Stimulated activated CD8-positive, alpha-beta memory T cell treated with anti-CD3 and anti-CD28 coated beads, Interleukin-4, amount 100 ng/mL, for 24 hours (primary cell): ENCODE measurements at places on chromosomes 12 and 14.

GRCh38 chr12:109162551-109162950, 46.2 kb downstream of the ACACB start:
- no peak for DNase-seq

DNA sequence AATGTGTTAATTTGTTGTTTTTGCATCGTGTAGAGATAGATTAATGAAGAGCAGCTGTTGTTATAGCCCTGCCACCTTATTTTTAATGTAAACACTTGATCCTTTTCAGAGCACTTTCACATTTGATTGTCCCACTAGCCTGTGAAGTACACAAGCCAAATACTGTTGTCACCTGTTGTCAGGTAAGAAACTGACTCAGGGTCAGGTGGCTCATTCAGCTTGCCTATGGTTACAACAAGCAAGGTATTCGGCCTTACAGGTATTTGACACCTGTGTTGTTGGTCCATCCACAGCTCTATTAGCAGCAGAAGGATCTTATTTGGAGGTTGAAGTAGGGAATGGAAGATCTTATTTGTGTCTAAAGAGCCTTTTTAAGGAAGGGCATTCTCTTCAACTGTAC, 108.9 kb downstream of the GPR135 start:
- no peak for DNase-seq

- no peak for DNase-seq
These were observed 76.0 kb downstream of the VCPKMT start for GRCh38 chr14:50040401-50040775.

- no peak for DNase-seq
These were observed 1036.4 kb upstream of the FOXG1 start for GRCh38 chr14:27730204-27730603.

GRCh38 chr12:72622556-72622955, 350.4 kb downstream of the TRHDE start:
- no peak for DNase-seq

DNA sequence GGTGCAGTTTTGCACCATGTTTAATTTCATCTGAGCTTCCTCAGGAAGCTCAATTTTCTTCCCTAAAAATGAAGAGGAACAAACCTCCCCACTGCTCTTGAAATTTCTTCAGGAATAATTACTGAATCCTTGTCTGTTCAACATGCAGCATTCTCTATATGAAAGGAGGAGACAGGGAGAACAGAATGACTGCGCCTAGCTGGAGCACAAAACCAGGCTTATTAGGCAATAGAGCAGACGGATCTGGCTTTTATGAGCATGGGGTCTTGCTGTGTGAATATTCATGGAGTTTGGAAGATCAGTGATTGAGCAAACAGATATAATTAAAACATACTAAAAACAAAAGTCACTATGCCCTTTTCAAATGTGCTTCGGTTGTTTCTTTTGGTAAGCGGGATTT, 148.1 kb downstream of the SUDS3 start:
- DNase-seq: no peak

DNA sequence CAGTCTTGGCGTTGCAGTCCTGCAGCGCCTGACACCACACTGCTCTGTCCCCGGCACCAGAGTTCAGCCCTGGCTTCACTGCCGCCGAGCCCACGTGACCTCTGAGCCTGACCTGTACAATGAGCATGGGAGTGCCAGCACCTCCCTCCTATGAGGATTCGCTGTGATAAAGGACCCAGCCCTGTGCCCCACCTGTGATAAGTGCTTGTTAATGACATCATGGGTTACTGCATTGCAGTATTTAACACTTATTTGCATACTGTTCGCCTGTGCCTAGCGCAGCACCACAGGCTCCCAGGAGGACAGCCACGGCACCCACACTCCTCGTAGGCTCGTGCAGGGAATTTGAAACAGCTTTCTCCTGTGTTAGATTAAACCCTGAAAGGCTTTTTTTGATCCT, 118.2 kb upstream of the GSC start:
- no peak for DNase-seq

GRCh38 chr14:103136388-103137271, 13.4 kb downstream of the TNFAIP2 start:
- no peak for DNase-seq

GRCh38 chr14:41343857-41344256, 262.8 kb upstream of the LRFN5 start:
- no peak for DNase-seq

- no peak for DNase-seq
These were observed 444.1 kb downstream of the RAD51B start for GRCh38 chr14:68263563-68264259.

GRCh38 chr14:32014057-32014456, 63.0 kb upstream of the ARHGAP5 start:
- no peak for DNase-seq

DNA sequence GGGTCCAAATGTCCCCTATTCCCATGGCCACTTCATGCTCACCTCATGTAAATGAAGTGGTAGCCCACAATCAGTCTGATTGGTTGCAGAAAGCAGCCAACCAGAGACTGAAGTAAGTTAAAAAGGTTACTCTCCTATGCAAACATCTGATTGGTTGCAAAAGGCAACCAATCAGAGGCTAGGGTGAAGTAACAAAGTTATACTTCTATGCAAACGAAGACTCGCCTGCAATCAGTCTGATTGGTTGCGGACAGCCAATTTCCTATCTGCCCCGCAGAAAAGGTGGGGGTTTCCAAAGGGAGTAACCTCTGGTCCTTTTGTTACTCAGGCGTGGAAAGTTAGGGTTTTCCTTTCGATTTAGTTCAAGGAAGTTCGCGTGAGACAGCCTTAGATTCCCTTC, 208.1 kb upstream of the NEDD1 start:
- no peak for DNase-seq

DNA sequence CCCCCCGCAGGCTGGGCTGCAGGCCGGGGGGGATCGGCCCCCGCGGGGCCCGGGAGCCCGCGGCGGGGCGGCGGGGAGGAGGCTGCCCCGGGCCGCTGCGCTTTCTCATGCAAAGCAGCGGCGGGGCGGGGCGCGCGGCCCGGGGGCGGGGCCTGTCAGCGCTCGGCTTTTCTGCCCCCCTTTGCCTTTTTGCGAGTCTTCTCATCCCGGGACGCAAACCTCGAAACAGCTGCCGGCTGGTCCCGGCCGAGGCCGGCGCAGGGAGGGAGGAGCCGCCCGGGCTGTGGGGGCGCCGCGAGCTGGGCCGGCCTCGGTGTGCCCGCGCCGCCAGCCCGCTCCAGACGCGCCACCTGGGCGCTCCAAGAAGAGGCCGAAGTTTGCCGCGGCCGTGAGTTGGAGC, at the start of gene FZD10:
FZD10 (plus strand) TSS at position 198 of the 400 bp plus-strand sequence. CDS start 479 bp downstream, outside the sequence.
- peak; percentile 18 for DNase-seq

GRCh38 chr14:26398616-26399015, 199.2 kb downstream of the NOVA1 start:
- no peak for DNase-seq

DNA sequence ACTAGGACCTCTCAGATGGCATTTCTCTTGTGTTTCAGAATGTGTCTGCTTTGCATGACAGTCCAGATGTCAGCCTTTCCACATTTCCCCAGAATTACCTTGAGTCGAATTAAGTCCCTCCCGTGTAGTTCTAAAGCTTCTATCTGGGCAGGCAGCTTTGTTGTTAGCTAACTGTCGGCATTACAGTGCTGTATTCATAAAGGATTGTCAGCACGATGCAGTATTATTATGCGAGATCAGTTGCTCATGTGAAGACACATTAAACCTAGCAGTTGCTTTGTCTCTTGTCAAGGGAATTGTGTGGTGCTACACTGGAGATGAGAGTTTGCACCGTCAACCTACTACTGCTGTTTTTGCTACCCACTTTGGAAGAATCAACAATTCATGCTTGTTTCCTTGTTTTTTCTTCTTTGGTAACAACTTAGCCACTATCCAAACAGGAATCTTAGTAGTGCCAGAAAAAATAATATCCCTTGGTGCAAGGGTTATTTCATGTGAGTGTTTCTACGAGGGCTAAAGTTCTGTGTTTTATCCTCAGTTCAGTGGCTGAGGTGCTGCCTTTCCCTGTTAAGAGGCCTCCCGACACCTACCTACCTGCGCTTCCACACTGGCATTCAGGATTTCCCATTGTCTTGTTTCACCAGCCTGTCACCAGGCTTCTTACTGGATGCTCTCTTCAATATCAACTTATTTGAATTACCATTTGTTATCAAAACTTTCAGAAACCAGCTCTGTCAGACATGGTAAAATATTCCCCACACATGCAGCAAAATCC, 297.9 kb upstream of the G2E3 start:
- no peak for DNase-seq

GRCh38 chr12:29738365-29738764, 45.4 kb downstream of the TMTC1 start:
- no peak for DNase-seq

DNA sequence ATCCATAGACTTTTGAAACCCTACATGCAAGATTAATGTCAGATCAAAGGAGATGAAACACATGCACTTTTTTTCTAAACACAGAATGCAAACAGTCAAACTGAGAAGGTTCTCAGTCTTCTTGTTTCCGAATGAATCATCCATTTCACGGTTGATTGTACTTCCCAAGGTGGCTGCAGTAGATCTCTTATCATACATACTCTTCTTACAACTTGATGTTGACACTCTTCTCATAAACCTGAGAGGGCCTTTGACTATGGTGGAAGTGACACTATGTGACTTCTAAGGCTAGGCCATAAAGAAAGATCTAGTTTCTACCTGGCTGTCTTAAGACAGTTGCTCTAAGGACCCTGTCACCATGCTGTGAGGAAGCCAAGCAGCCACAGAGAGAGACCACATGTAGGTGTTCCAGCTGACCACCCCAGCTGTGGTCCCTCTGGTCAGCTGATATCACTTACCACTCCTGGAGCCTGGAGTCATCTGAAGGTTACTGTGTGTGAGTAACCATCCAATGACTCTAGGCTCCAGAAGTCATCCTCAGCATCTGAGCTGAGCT, 67.2 kb upstream of the HMGA2 start:
- no peak for DNase-seq

GRCh38 chr12:23753628-23754365, 195.7 kb downstream of the SOX5 start:
- no peak for DNase-seq

- no peak for DNase-seq
These were observed 4.1 kb downstream of the TUBA1B start for GRCh38 chr12:49126852-49127763.

- no peak for DNase-seq
These were observed 9.4 kb downstream of the STX2 start for GRCh38 chr12:130829391-130830245.

GRCh38 chr14:54396183-54396492, 669 bp upstream of the CDKN3 start:
- no peak for DNase-seq

DNA sequence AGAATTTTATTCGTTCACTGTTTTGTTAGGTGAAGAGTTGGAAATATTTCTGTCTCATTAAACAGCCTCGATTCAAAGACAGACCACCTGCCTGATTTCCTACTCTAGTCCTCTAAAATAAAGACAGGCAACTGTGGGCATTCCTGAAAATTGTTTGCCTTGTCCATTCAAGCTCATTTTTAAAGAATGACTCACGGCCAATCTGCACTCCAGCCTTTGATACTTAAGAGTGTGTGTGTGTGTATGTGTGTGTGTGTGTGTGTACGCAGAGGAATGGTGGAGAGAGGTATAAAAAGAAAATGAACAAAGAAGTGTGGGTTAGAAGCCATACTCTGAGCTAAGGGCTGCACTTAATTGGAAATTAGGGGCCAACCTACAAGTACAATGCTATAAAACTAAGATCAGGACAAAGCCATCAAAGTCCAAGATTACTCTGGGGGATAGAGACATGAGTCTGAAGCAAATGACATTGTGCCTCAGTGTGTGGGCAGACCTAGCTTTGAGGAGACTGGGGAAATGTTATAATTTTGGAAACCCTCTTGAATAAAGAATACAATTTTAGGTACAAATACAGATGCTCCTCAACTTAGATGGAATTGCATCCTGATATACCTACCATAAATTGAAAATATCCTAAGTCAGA, 45.6 kb upstream of the SOCS2 start:
- DNase-seq: no peak

DNA sequence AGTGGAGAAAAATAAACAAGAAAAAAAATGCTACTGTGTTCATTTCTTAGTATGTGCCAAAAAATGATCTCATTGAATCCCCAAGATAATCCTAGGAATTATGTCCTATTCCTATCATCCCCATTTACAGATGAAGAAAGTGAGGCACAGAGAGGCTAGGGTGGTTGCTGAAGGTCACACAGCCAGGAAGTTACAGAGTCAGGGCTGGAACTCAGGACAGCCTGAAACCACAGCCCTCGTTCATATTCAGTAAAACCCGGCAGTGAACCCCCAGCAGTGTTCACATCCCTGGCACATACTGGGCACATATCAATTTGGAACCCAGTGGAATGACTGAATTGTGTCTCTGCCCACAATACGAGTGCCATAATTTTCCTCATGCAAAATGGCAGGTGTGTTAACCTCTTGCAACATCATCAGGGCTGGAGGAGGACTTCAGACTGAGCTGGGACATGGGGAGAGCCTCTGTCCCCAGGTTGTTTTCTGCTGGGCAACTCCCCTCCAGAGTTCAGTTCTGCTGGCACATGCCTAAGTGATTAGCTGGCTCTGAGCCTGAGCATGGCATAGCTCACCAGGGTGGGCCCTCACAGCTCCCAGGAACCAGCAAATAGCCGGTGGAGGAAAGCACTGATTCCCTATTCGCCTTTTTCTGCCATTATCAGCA, 2.0 kb upstream of the PPP1CC start:
- DNase-seq: no peak

DNA sequence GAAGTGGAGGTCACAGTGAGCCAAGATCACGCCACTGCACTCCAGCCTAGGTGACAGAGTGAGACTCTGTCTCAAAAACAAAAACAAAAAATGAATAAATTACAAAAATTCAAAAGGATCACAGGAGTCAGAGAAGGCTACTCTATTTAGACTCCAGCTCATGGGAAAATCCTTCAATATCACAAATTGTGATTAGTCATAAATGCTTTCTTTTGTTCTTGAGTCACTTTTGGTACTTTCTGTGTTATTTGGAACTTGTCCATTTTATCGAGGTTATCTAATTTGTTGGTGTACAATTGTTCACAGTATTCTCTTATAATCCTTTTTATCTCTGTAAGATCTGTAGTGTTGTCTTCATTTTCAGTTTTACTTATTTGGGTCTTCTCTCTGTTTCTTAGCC, 18.9 kb downstream of the ALDH2 start:
- DNase-seq: no peak

GRCh38 chr12:116492703-116493324, 66.4 kb upstream of the MAP1LC3B2 start:
- DNase-seq: no peak

GRCh38 chr12:27781680-27782079, 1.6 kb upstream of the MANSC4 start:
- DNase-seq: no peak

GRCh38 chr14:31207287-31207754, 272 bp downstream of the HECTD1 start:
- DNase-seq: no peak

- no peak for DNase-seq
These were observed 99.1 kb upstream of the PPP4R3A start for GRCh38 chr14:91609161-91609560.

DNA sequence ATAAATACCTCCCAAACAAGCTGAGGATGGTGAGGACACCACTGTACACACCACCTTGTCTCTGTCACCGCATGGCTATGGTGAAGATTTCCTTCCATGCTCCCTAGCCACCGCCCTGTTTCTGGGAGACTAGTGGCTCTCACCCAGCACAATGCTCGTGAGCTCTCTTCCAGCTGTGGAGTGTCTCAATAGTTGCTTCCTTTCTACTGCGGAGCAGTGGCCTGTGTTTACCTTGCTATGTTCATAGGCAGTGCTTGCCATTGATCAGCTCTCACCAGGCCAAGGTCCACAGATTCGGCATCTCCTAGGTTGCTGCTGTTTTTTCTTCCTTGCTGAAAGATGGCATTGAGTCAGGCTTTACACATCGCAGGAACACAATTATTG, 313.6 kb upstream of the RTL1 start:
- DNase-seq: no peak
